NCI-H1417 (cell line): ENCODE measurements at places on chromosomes 5 and 9.

DNA sequence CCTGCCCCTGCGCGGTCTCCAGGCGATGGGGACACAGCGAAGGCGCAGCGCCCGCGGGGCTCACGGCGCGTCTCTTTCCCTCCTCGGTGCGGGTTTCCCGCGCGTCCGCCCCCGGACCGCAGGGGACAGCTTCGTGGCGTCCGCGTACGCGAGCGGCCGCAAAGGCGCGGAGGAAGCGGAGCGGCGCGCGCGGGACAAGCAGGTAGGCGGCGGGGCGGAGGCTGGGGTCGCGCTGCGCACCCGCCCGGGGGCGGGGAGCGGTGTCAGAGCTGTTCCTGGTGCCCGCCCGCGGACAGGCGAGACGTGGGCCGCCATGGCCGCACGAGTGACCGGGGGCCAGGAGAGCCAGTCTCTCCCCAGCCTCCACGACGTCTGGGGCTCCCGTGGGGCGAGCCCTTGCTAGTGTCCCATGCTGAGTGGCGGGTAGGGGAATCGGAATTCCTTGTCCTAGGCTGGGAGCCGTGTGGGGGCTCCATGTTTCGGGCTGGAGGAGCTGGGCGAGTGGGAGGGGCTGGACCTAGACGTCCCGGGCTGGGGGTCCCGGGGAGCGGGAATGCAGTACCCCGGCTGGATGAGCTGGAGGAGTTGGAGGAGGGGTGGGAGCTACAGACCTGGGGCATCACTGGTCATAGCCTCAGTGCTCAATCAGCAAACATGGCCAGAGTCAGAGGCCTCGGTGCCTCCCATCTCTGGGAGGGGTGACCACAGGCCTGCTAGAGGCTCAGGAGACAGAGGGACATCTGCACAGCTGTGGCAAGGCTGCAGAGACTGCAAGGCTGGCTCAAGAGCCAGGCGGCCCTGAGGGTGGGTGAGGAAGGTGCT lies 968 bp downstream of the NKD2 start:
- DNase-seq: no peak

DNA sequence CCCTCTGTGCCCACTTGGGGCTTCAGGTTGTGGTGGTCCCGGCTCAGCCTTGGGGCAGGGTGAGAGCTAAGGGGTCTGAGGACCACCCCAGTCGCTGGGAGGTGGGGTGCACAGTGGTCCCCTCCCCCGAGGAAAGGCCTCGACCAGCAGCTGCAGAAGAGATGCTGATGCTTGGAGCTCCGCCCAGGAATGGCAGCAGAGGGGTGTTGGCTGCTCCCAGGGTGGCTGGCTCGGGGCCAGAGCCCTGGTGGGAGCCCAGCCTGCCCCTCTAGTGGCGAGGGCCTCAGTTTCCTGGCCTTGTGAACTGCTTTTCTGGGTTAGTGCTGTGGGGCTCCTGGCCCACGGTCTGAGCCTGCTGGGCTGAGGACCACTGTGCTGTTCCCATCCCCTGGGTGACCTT lies 1.2 kb downstream of the DIPK1B start:
- no peak for DNase-seq

DNA sequence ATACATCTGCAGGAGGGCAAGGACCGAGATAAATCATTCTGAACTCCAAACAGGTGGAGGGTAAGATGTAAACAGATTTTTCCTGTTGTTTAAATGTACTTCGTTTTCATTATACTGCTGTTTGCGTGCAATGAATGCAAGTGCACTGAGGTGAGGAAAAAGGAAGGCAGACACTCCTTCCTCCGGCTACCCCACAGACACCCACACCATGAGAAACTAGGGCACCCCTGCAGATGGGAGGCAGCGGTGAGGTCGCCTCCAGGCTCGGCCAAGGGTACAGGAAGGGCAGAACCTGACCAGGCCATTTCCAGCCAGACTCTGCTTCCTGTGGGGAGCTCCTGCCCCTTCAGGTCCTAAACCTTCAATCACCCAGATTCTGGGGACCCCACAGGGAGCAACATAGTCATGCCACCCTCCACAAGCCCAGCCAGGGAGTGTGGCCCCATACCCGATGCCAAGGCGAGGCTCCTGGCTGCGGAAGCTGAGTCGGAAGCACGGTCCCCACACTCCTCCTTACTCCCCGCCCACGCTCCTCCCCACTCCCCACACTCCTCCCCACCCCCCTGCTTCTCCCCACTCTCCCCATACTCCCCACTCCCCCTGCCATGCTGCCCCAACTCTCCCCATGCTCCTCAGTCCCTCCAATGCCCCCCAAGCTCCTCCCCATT lies 37.1 kb downstream of the VAV2 start:
- no peak for DNase-seq

DNA sequence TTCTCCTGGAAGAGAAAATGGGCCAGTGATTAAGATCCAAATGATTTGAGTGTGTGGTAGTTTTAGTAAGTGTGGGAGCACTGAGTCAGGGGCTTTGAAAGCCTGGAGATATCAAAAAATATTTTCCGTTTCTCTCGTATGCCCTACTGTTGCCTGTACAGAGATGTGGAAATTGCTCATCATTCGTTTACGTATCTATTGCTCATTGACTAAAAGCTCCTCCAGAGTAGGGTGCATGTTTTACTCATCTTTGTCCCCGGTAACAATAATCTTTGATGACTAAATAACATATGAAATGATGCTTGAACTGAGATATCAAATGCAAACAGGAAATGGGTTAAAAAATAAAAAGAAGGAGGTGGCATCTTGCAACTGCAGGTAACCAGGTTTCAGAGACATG lies 114.2 kb upstream of the FST start:
- no peak for DNase-seq
